Fibroblast of skin of right biceps (primary cell): ENCODE measurements at places on chromosomes 6 and 20.

- peak; percentile 86 for DNase-seq
Observed at GRCh38 chr20:52425253-52425652, 233.7 kb upstream of the ZFP64 start.

DNA sequence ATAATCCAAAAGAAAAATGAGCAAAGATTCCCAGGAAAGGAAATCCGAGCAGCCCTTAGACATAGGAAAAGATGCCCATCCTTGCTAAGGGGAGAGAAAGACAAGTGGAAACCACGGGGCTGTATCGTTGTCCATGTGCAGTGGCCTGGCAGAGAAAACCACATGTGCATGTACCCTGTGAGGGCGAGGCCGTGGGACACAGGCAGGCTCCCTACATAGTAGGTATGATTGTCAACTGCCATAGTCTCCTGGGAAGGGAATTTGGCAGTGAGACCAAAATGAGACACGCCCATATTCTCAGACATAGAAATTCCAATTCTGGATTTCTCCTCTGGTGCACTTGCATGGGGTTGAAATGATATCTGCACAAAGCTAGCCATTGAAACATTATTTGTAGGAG is 169.7 kb upstream of the SALL4 start:
- DNase-seq, result no peak

DNA sequence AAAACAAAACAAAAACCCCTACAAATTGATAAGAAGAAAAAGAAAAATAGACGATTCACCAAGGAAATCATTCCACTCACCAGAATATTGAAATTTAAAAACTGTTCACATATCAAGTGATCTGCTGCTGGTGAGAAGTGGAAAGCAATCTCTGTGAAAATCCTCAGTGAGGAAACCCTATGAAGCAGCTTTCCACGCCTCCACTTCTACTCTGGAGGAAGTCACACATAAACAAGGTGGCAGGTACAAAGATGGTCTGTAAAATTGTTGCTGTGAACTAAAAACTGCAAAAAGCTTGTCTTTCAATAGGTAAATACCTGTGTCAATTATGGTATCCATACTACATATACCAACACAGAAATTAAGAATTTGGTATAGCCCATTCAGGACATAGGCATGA is 18.5 kb downstream of the CD164 start:
- DNase-seq, result no peak

GRCh38 chr20:59933296-59933848 is at the start of gene SYCP2:
Gene SYCP2, minus strand, starts transcription at chr20:59933637. Its CDS starts 11,224 bp downstream, at chr20:59922413.
- peak; percentile 62 for DNase-seq

GRCh38 chr20:3712279-3712873 is at the start of gene SIGLEC1:
Gene SIGLEC1, minus strand, starts transcription at chr20:3712600. Its CDS starts 5,472 bp downstream, at chr20:3707128.
- no peak for DNase-seq

DNA sequence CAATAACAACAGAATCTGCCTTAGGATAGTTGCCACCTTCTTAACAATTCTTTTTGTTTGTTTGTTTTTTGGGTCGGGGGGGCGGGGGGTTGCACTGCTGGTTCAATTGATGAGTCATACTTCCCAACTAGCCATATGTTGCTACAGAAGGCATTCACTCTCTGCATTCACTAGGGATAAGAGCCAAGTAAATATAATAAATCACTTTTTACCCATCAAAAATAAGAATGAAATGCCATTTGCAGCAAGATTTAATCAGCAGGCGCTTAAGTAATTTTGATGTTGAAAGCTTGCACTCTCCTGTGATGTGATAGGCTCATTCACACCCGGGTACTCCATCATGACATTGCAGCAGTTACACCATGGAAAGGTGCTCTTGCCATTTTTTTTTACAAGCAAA is 209.8 kb downstream of the HIVEP2 start:
- peak; percentile 39 for DNase-seq

GRCh38 chr20:61963885-61964674 is 101.6 kb downstream of the TAF4 start:
- no peak for DNase-seq
